ENCODE measurements at places on chromosomes 12 and 14. TPM values are rescaled to one million over a fixed set of nuclear protein-coding genes. Genes with fewer than 3 reads are reported as not detected.
A peak's percentile ranks its signal among the peaks of the same experiment; 100 is the strongest.

PIP4K2C gene
- 45.5 TPM for polyA plus RNA-seq

DNA sequence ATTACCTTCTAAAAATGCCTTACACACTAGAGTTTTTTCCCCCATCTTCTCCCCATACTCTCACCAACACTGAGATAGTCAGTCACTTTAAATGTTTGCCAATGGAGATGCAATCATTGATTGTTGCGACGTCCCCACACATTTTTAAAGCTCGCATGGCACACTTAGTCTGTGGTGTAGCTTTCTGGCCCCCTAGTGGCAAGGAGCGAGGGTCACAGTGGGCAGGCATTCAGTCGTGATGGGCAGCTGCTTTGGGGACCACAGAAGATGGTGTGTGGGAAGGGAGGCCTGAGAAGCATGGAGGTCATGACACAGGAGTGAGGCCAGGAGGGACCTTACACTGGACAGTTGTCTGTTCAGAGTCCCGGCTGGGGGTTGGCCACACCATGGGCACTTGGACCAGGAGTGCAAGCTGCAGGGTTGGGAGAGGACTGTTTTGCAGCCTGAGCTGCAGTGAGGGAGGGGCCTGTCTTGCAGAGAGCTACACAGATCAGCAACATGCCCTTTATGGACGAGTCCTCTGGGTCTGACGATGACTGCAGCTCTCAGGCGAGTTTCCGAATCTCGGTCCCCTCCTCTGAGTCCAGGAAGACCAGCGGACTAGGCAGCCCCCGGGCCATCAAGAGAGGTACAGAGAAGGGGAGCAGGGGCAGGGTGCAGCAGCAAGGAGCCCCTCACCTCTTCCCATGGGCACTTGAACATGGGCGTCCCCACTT lies 28.6 kb downstream of the PIGH start:
- peak; percentile 50 for DNase-seq

ACOT6 gene
- polyA plus RNA-seq = 0.38 TPM

DNA sequence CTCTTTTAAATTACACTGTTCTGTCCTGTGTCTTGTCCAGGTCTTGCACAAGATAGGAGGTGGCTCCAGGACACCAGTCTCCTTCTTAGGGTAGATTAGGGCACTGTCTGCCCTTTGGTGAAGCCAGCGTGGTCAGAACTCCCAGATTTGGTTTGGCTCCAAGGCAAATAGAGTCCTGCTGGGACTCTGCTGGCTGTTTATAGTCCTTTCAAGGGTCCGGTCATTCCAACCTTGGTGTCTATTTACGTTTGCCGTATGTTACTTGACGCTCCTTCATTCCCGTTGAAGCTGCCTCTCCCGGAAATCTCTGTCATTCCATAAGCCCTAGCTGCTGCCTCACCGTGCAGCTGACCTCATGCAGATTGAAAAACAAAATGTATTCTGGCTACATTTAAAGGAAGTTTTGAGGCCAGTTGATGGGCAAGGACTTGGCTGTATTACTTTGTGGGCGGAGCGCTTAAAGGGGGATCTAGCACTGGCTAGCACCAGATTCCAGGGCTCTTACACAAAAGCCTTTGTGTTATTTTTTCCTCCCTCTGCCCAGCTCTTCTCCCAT lies 180.6 kb downstream of the AKAP6 start:
- no peak for DNase-seq

PLEKHD1 gene
- polyA plus RNA-seq = 6.3 TPM

DNA sequence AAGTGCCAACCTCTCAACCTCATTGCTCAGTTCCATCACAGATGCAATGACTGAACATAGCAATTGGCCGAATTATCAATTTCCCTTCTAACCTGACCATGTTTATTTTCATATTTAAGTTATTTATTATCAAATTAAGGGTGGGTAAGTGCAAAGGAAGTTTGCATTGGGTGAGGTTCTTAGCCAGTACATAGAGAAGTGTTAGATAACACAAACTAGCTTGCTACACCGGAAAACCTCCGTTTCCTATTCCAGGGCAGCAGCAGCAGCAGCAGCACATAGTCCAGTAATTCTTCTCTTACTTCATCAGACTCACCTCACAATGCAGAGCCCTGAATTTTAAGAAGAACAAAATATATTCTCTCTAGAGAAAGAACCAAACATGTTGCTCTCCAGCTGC lies 200.5 kb upstream of the OR4E1 start:
- DNase-seq = no peak

DNA sequence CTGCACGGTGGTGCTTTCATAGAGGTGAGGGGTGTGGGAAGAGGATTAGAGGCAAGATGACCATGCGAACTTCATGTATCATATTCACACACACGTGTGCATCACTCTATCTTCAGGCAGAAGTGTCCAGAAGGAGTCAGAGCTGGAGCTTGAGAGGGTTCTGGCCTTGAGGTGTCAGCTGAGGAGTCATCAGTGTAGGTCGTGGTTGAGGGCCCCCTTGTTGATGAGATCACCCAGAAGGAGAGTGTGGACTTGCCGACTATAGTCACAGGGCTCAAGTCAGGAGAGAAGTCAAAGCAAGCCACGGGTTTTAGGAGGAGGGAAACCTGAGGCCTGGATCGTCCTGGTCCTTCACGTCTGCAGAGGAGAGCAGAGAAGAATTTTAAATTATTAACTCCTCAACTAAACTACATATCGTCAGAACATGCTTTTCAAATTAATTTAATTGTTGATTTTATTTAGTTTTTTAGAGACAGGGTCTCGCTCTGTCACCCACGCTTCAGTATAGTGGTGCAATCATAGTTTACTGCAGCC lies 25.4 kb downstream of the EML1 start:
- DNase-seq = no peak

DNA sequence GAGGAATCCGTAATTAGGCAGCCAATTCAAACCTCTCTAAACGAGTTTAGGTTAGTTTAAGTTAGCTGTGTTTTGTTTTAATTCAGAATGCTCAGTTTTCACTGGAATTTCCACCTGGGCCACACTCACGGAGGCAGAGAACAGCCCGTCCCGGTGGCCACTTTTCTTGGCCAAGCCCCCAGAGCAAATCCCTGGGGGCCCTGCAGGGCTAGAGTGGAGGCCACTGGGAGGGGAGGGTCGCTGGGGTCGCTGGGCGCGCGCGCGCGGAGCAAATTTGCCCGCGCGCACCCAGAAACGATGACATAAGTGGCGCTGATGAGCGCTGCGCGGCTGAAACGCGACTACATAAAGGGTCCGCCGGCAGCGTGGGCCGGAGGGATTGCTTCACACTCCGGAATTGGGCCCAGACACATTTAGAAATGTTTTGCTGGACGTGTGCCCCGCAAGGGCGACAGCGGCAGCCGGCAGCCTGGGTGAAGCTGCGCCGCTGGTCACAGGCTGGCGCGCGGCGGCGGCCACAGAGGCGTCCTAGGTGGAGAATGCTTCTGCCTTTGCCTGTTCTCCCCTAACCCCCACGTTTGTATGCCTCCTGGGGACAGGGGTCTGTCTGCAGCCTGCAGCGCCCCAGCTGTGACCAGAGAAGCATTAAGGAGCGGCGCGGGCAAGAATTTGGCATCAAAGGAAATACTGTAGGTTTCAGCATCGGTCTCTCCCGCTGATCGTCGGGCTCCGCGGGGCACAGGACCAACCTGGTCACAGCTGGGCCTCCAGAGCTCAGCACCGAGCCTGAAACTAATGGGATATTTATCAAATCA lies 37.9 kb upstream of the TBX5 start:
- DNase-seq = no peak

Measured in renal pelvis (tissue), 12 donors.